ENCODE measurements at places on chromosomes 4 and X. TPM values are rescaled to one million over a fixed set of nuclear protein-coding genes. Genes with fewer than 3 reads are reported as not detected.
A peak's percentile ranks its signal among the peaks of the same experiment; 100 is the strongest.

Gene CXCL6
- not detected for total RNA-seq

Gene TMPRSS11A
- not detected for total RNA-seq

- peak; percentile 1 for DNase-seq
Observed at GRCh38 chr4:136302566-136302965, 1229.7 kb downstream of the PCDH18 start.

- DNase-seq: peak; percentile 9
Observed at GRCh38 chr4:33837043-33837838, 2407.1 kb downstream of the ARAP2 start.

DNA sequence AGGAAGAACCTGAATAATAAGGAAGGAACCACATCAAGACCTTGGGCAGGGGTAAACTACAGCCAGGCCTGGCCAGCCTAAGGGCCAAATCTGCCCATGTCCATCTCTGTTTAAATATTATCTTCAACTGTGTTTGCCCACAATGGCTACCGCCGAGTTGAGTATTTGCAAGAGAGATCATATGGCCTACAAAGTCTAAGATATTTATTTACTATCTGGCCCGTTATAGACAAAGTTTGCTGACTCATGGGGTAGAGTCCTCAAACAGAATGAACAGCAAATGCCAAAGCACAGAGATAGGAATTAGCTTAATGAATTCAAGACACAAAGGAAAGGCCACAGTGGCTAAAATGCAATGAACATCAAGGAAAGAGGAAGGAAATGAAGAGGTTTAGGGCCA, 44.8 kb downstream of the RPS6KA3 start:
- DNase-seq: no peak

- DNase-seq: no peak
Observed at GRCh38 chr4:186248643-186249042, 17.3 kb upstream of the F11 start.

- DNase-seq: peak; percentile 89
Observed at GRCh38 chrX:103442536-103442901, 66.2 kb downstream of the BEX3 start.

- no peak for DNase-seq
Observed at GRCh38 chrX:44494357-44494756, 48.3 kb downstream of the FUNDC1 start.

- peak; percentile 11 for DNase-seq
Observed at GRCh38 chr4:25760518-25761157, 102.2 kb downstream of the SEL1L3 start.

Gene GJB1
- total RNA-seq: not detected

DNA sequence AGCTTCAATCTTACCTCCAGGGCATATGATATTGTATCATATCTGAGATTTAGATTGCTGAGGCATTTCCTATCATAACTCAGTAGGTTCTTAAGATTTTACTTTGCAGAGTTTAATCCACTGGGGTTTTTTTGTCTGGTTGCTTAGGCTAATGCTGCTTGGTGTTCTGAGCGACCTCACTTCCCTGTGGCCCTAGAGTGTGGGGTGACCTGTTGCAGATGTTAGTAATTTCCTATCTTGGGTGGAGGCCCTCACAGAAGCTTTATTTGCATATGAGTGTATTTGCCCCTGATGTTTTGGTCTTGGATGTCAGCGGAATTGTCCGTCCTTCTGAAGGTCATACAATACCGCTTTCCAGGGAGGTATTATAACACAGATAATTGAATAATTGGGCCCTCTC, 137.1 kb downstream of the NDST3 start:
- DNase-seq: no peak

GRCh38 chr4:68349649-68350360, at the start of gene YTHDC1:
TSS of gene YTHDC1 (minus strand) at chr4:68350090. CDS start at chr4:68349753, 337 bp downstream.
- peak; percentile 96 for DNase-seq

Data from bronchial epithelial cell (primary cell).